ENCODE measurements at places on chromosomes 2 and 18. TPM values are rescaled to one million over a fixed set of nuclear protein-coding genes. Genes with fewer than 3 reads are reported as not detected.

DNA sequence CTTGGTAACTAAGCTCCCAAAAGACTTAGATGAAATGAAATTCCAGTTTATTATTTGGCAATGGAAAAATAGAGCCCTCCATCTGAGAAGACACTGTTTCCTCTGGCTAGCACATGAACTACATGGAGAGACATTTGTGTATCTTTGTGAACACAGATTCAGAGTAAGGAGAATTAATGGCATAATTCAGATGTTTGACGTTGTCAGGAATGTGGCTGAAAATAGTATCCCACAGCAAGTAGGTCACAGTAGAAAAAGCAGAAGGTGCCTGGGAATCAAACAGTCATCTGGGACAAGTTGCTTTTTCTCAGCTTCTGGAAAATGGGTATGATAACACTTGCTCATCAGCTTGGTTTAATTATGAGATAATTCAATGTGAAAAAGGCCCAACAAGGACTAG lies 288.6 kb downstream of the PTPRM start:
- DNase-seq: no peak

GRCh38 chr18:78501251-78501650 lies 478.4 kb upstream of the SALL3 start:
- no peak for DNase-seq

GRCh38 chr2:69740502-69740951 lies 1.4 kb upstream of the ANXA4 start:
- peak; percentile 62 for DNase-seq

DNA sequence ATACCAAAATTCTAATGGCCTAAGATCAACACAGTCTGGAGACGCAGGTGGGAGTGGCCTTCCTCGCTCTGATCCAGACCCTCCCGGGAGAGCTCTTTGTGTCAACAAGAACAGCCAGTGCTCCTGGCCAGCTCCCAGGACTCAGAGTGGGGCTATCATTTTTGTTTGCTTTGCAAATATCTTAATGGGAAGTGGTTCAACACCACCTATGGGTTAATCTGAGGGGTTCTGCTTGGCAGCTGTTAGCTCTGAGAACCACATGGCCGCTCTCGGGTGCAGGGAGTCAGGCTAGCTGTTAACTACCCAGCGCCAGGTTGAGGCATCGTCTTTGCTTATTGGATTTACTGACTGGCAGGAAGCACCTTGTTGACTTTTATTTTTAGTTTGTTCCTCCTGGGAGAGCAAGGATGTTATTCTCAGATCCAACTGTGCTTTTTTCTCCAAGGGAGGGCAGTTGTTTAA lies 184.8 kb upstream of the SP5 start:
- peak; percentile 66 for DNase-seq

GRCh38 chr2:10572701-10573100 lies 117.1 kb downstream of the NOL10 start:
- DNase-seq: no peak

DNA sequence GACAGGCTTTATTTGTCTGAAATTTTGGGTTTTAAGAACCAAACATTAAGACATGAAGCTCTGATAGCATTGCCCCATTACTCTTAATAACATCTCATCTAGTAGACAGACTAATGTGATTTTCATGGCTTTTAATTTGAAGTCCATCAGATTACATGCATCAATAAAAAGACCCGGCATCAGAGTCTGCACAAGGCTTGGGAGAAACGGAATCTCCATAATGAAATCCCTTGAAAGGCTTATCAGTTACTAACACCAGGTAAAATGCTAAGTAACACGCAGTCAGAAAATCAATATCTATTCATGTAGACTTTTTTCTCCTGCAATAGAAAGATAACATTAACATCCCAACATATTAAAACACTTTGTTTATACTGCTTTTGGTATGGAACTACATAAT lies 1485.2 kb upstream of the DDX18 start:
- no peak for DNase-seq

DNA sequence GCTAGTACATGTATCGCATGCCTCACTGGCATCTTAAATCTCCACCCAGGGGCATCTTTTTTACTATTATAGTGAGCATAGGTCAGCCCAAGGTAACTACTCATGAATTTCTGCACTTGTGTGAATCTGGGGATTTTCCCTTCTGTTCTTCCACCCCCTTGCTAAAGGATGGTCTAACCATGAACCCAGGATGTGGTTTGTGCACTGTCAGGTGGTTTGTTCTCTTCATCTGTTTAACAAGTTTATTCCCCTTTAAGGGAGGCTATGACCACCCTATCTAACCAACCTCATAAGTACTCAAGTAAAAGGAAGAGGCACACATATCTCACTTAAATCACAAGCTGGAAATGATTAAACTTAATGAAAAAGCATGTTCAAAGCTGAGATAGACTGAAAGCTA lies 243.0 kb downstream of the RPRM start:
- no peak for DNase-seq

DNA sequence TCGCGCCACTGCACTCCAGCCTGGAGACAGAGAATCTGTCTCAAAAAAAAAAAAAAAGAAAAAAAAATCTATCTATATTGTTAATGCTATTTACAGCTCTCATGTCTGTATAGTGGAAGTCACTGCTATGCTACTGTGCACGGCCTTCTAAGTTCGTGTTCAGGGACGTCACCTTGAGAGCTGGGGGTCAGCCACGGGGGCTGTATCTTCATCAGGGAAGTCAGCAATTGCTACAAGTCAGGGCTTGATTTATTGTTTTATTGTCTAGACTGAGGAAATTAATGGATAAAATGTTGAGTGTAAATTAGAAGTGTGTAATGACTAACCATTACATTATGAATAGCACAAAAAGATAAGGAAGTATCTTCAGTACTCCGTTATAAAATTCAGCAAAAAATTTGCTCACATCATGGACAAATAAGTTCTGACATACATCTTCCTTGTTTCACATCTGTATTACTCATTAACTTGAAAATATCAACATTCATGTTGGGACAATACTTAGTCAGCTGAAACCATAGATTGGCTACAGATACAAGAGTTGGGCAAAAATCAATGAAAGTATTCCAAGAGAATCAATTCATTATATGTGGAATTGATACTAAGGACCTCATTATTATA lies 136.6 kb upstream of the SEC11C start:
- DNase-seq: no peak

GRCh38 chr18:70135604-70136003 lies 69.9 kb downstream of the RTTN start:
- peak; percentile 22 for DNase-seq

- no peak for DNase-seq
Measured at GRCh38 chr2:235527806-235528469, 34.1 kb downstream of the AGAP1 start.

DNA sequence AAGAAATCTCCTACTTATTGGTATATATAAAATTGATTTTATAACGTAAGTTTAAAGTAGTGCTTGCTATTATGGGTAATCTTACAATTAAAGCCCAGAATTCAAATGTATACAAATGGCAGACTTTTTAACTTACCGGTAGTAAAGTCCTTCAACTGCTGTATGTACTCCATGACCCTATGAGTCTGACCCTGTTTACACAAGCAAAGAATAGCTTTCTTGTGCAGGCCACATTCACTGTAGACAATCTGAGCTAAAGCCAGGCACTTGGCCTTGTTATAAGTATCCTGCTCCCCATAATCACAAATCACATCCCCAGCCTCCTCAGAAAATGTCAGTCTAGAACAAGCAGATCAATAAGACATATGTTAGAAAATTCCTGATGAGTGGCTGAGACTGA lies 51.7 kb downstream of the CLHC1 start:
- DNase-seq: no peak

The FAM124B gene
- total RNA-seq: under 0.01 TPM

The VWA3B gene
- total RNA-seq: not detected

The RESP18 gene
- total RNA-seq: not detected

The PFN4 gene
- 0.64 TPM for total RNA-seq

The RAB27B gene
- total RNA-seq: 3.9 TPM

The GATA6 gene
- total RNA-seq: 5.2 TPM

Data from fibroblast of villous mesenchyme (primary cell).